HL-60 (cell line): ENCODE measurements at places on chromosomes 11 and 22.

DNA sequence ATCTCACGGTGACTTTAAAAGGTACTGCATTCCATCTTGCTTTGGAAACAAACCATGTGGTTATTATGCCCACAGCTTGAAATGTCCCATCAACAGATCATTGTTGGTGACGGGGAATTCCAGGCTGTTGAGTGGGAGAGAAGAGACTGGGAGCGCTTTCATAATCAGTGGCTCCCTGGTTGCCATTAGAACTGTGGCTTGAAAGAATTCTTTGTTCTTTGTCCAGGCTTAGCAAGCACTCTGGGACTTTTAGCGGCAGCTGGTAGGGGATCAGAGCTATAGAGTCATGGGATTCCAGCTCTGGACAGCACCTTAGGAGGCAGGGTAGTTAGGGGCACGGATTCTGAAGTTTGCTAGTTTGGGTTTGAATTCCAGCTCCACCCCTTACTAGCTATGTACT is 22.0 kb downstream of the MMP20 start:
- no peak for DNase-seq

DNA sequence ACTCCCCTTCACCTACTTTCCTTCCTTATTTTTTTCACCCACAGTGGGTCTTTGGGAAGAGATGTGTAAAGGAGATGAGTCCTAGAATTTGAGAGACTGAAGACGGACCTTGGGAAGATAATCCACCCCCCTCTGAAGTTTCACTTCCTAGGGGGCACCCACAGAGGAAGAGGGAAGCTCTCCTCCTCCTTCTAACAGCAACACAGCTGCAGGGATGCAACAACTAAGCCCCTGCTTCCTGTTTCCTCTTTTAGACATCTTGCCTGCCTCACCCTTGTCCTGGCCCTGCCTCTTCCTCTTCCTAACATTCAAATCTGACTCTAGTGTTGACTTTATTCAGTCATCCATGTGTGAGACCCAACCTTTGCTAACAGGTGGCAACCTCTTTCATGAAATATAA is 424.6 kb downstream of the BUD13 start:
- peak; percentile 74 for DNase-seq

DNA sequence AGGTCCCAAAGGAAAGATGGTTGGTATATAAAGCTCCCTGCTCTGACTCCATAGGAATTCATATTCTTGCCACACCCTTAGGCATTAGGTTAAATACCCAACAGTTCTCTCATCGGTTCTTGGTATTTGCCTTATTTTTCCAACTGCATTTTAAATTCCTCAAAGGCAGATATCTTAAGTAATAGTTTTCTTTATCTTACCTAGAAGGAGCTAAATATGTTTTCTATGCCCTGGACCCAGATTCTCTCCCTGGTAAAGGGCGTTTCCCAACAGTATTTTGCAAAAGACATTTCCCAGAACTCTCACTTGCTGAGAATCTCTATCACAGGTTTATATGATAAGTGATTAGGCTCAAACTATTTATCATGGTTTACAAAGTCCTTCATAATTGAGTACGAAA is 158.6 kb upstream of the BDNF start:
- no peak for DNase-seq

DNA sequence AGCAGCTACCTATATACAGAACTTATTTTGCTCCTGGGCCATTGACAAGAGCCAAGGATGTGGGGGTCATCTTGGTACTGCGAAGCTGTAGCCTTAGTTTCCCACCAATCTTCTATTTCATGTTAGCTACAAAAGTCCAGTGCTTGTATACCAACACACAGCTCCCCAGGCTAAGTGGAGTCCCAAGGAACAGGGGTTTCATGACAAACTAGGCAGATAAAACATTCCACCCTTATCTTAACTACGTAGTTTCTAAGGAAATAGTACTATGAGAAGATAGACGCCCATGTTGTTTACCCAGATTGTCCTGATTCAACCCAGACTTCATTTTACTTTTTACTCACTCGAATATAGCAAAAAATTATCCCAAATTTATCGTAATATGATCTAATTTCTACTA is 218.5 kb downstream of the DYNC2H1 start:
- DNase-seq, result no peak

DNA sequence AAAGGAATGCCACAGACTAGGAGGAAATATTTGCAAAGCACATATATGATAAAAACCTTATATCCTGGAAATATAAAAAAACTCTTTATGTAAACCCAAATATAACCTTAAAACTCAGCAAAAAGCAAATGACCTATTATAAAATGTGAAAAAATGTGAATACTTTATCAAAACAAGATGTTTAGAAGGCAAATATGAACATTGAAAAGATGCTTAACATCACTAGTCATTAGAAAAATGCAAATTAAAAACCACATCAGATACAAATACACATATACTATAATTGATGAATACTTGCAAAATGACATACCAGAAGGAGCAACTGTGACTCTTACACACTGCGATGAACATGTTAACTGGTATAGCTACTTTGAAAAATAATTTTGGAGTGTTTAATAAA is 511.2 kb upstream of the LRRC4C start:
- no peak for DNase-seq
